ENCODE measurements at places on chromosomes 2 and 18.

DNA sequence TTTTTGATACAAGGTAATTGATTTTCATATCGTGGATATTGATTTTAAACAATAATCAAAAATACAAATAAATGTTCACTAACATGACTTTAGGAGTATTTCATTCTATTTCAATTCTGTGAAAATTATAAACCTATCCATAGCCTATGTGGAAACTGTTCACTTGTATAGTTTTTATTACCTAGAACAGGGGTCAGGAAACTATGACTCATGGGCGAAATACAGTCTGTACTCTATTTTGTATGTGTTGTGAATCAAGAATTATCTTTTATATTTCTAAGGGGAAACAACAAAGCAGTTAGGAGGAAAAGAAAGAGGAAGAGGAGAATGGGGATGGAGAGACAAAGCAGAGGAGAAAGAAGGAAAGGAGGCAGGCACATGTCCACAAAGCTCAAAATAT, 181.7 kb upstream of the VRK2 start:
- DNase-seq, result no peak

GRCh38 chr2:42331569-42332284, 29.3 kb downstream of the COX7A2L start:
- DNase-seq, result no peak

- no peak for DNase-seq
Observed at GRCh38 chr2:219225350-219225749, 4.1 kb downstream of the ATG9A start.

DNA sequence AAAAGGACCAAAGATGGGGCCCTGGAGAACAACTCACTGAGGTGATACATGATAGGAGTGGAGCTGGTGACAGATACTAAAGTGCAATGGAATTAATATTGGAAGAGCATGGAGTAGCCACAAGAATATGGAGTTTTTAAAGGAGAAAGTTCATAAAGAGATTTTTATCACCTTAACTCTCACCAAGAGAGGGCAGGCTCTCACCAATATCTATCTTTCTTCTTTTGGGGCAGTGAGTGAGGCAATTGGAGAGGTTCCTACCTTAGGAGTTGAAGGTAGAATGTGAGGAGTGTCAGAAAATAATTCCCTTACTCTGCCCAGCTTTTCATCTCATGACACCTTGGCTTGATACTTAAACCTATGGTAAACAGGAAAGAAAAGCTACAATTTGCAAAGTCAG, 233.7 kb upstream of the CWC22 start:
- peak; percentile 21 for DNase-seq

- no peak for DNase-seq
Observed at GRCh38 chr2:154293864-154294263, 404.6 kb upstream of the KCNJ3 start.

GRCh38 chr2:208269091-208269490, 3.0 kb downstream of the PIKFYVE start:
- DNase-seq, result peak; percentile 25

DNA sequence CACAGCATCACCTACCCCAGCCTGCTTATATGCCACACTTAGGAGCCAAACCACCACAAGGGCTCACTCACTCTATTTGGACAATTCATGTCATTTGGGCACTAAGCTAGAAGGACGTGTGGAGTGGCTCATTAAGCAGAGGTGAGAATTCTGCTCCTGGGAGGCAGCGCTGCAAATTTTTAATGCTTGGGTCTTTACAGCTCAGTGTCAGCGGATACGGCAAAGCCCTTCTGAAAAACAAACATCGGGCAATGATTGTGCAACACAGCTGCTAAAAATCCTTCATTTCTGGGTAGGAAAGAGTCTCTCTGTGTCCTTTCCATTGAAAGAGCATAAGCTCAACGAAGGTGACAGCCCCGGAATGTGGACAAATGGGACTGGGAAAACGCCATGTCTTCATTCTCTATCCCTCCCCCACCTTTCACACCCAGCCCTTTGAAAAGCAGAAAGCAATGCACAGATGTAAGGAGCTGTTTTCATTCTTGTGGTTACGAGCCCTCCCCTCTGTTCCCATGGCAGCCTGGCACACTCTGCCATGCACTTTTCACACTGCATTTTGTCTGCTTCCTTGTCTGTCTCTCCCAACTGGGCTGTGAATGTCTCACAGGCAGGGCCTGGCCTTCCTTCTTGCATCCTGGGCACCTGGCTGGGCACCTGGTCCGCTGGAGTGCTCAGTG, 16.0 kb downstream of the TMEM177 start:
- no peak for DNase-seq

DNA sequence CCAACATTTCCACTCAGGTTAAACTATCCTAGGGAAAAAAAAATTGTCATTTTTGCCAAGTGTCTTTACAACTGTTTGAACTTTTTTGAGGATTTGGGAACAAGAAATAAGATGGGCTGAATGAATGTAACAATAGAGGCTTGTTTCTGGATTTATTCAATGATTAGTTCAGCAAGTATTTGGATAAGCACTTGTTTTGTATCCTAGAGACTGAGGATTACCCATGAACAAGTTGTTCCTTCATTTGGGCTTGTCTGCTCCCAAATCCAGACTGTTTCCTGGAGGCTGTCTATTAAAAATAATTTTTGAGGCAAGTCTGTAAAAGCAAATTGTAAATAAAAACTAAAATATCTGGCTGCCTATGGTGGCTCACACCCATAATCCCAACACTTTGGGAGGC, 62.0 kb upstream of the CSRNP3 start:
- no peak for DNase-seq

DNA sequence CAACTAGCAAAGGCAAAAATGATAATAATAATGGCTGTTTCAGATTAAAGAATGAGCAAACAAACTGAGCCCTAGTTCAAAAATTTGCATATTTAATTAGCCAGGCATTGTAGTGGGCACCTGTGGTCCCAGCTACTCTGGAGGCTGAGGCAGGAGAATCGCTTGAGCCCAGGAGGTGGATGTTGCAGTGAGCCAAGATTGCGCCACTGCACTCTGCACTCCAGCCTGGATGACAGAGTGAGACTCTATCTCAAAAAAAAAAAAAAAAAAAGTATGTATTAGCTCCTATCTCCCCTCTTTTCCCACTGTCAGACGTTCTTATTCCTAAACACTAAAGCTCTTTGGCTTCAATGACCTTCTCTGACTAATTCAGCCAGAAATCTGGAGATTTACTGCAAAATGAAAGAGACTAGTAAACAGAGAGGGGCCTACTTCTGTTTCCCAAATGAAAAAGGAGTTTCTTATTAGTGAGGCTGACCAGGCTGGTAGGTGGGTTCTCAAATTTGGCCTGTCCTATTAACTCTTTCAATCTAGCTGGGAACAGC, 3.9 kb upstream of the SRBD1 start:
- DNase-seq, result no peak

DNA sequence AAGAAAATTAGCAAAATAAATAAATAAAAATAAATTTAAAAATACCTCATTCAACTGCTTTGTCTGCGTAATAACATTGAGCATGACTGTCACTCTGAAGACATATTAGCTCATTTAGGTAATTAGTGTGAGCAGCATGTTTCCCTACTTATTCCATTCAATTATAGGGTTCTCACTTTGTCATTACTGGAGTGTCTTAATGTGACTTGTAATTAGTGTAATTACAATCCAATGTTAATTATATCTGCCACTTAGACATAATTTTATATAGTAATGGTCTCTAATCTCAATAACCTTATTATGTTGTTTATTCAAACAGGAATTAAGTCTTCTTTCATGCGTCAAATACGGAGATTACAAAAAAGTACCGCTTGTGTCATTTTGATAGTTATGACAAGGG, 893.9 kb upstream of the ACVR2A start:
- no peak for DNase-seq

GRCh38 chr2:9380702-9381628, 42.4 kb downstream of the ITGB1BP1 start:
- no peak for DNase-seq

GRCh38 chr18:7230626-7231349, at the start of gene LRRC30:
LRRC30 (plus strand) TSS chr18:7231089; CDS start chr18:7231139, 50 bp downstream.
- no peak for DNase-seq

DNA sequence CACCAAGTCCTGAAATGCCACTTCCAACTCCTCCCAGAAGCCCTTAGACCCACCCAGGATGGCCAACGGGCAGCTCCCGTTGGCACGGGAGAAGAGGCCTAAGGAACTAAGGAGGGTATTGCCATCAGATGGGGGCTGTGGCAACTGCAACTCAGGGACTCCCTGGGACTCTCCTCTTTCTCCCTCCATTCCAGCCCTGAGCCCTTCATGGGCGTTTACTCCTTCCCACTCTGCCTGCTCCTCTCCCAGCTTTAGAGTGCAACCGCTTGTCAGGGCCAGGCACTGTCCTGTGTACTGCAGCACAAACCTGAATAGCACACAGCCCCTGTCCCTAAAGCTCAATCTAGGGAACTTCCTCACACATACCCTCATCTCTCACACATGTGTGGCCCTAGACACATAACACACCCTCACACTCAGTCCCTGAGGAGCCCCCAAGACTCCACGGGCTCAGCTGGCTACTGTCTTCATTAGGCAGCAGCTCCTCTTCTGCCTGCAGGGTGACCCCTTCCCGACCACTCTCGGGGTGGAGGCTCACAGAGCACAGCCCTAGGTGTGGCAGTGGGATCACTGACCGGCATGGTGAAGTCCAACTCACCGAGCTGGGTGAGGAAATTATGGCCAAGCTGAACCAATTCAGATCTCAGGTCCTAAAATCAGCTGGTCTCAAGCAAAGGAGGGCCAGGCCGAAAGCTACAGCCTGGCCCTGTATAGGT, 316.3 kb downstream of the CELF4 start:
- no peak for DNase-seq

- DNase-seq, result no peak
Observed at GRCh38 chr2:240280621-240281020, 140.2 kb upstream of the OTOS start.

DNA sequence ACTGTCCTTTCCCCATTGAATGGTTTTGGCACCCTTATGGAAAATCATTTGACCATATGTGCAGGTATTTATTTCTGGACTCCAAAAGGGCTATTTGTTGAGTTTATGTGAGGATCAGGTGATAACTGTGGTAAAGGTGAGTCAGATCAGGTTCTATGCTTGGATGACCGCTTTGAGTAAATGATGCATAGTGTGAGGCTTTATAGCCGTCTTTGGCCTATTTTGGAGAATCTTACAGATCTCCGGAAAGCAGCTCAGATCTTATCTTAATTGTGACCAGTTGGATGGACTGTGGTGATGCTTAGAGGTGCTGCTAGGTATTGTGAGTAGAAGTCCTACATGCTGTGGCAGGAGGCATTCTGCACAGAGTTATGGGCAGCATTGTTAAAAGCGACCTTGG, 126.2 kb downstream of the METTL8 start:
- no peak for DNase-seq

DNA sequence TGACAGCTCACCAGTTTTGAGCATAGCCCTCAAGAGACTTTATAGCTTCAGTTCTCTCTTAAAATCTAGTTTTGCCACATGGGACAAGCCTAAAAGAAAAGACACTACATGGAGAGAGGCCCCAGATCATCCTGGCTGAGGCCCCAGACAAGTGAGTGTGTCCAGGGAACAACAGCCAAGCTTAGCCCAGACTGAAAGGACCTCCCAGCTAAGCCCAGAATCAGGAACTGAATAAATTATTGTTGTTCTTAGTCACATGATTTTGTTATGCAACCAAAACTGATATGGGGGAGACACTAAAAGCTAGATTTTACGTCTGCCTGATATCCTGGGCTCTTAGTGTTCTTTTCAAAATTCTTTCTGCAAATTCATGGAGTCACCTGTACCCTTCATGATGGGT, 29.3 kb upstream of the LBH start:
- DNase-seq, result no peak

DNA sequence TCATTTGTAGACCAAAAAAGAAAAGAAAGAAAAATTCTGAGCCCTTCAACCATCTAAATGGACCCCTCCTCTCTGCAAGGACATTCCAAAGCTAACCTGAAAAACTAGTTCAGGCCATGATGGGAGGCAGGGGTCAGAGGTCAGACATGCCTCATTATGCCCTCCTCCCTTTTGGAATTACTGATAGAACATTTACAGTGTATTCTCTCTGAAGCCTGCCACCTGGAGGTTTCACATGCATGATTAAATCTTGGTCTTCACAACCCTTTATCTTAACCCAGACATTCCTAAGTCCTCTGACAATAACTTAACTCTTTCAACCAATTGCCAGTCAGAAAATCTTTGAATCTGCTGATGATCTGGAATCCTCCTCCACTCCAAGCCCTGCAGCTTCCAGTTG, 86.0 kb downstream of the SPP2 start:
- DNase-seq, result peak; percentile 1

GRCh38 chr2:22487541-22487940, 897.4 kb upstream of the KLHL29 start:
- no peak for DNase-seq

DNA sequence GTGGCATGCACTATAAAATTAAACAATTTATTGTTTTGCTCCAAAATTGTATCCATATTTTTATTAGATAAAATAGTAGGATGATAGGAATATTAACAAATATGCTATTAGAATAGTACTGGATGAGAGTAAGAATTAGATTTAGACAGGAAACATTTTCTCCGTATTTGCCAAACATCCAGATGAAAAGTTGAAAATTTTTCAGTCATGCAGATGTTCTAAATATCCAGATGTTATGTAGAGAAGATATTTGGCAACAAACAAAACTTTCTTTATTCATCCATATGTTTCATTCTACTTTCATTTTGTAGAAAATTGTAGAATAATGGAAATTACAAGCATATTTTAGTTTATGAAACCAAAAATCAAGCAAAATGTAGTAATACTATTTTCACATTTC, 45.2 kb upstream of the NEUROD1 start:
- no peak for DNase-seq

DNA sequence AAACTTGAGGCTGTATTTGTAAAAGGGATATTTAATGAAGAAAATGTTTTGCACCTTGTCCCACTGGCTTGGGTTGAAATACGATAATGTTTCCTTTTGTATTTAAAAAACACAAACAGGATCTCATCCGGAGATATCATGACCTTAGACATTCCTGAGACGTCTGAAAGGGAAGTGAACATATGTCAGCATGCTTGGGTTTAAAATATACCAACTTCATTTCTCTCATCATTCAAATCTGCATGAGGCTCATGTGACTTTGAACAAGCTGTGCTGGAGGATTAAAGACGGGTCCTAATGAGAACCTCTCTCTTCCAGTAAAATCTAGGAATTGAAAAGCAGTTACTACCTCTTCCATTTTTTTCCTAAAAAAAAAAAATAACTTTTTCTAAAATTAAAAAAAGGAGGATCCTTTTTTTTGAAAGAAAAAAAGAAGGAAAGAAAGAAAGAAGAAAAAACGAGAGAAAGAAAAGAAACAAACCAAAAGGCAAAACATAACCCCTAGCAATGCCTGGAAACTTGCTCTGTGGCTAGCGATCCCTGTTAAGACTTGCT, 106.8 kb upstream of the ZFP36L2 start:
- no peak for DNase-seq

Measured in NAMALWA (cell line).